ENCODE measurements at places on chromosomes 6 and 20.
A peak's percentile ranks its signal among the peaks of the same experiment; 100 is the strongest.

DNA sequence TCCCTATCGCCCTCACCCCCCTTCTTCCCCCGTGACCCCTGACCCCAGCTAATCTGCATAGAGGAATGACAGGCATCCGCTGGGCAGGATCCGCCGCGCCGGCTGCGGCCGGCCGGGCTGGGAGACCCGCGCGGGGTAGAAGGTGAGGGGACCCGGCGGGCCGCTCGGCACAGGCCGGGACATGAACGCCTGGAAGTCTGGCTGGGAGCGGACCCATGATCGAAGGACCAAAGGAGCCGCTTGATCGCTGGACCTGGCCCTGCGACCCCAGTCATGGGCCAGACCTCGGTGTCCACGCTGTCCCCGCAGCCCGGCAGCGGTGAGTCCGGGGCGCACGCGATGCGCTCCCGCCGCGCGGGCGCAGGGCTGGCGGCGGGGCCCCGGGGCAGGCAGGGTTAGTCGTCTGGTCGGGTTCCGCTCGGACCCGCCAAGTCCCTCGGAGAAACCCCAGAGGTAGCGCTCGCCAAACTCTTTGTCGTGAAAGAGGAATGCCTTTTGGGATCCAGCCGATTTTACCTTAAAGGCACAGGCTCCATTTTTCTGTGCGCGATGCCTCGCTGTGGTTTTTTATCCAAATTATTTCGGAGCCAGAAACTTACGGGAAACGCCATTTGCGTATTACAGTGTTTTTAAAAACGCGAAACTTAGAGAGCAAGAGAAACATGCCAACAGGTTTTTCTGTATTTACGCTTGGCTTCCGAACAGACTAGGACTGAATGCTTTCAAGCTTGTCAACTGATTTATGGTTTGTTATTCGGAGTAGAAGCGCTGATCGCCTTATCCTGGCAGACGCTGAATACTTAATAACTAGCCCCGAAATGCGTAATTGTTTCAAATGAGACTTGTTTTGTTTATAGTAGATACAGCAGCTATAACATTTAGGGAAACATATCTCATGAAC, at the start of gene PHACTR2:
Gene PHACTR2 (plus strand): TSS at position 75 of the 901 bp plus-strand sequence. CDS start 199 bp downstream, at position 274.
- peak; percentile 40 for DNase-seq

DNA sequence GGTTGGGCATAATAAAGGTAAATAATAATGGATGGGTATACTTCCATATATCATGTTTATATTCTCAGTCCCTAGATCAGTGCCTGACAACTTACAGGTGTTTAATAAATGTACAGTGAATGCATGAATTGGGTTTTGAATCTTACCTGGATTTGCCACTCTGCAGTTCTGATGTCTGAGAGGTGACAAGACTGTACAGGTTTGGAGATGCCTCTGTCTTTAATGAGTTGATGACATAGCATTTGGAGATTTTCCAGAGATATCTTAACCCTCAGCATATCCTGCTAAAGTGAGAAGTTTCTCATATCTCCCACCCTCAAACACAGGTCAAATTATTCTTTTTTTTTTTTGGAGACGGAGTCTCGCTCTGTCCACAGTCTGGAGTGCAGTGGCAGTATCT, 2.2 kb downstream of the ANKS1A start:
- no peak for DNase-seq

GRCh38 chr20:24746351-24746685, 202.8 kb upstream of the CST7 start:
- no peak for DNase-seq

GRCh38 chr6:7907159-7907558, 3.4 kb downstream of the TXNDC5 start:
- no peak for DNase-seq

DNA sequence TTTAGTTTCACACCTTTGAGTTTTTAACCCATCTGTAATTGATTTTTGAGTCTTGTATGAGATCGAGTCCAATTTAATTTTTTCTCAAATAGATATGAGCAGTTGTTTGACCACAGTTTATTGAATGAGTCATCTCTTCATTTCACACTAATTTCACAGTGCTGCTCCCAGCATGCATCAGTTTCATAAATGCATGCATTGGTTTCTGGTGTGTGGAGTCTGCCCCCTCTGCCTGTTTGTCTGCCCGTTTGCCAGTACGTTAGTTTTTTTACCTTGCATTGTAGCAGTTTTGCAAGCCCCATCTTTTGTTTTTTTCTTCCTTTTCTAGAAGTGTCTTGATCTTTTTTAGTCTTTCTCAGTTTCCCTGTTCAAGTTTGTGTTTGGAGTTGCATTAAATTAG, 11.9 kb downstream of the SLX4IP start:
- DNase-seq: no peak

GRCh38 chr6:11633741-11634509, 96.4 kb downstream of the TMEM170B start:
- no peak for DNase-seq

- no peak for DNase-seq
Measured at GRCh38 chr6:109772883-109773431, 81.9 kb downstream of the FIG4 start.

GRCh38 chr20:63635431-63636141, 8.7 kb upstream of the GMEB2 start:
- DNase-seq: no peak

DNA sequence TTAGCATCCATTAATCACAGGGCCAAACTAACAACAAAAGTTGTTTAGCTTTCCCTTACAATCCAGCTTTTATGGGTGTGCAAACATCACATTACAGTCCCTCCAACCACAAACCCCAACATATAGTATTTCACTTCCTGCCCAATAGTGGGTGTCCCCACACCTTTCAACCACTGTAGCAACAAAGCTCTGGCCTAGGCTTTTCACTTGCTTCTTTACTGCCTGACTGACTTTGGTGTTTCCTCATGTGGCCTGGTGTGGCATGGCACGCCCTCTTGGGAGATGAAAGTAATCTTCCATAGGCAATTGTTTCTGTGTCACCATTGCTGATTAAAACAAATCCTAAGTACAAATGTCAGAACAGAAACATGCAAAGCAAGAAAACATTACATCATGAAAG, 46.3 kb downstream of the MCM8 start:
- no peak for DNase-seq

GRCh38 chr20:49794336-49795134, 18.1 kb upstream of the SLC9A8 start:
- DNase-seq: no peak

DNA sequence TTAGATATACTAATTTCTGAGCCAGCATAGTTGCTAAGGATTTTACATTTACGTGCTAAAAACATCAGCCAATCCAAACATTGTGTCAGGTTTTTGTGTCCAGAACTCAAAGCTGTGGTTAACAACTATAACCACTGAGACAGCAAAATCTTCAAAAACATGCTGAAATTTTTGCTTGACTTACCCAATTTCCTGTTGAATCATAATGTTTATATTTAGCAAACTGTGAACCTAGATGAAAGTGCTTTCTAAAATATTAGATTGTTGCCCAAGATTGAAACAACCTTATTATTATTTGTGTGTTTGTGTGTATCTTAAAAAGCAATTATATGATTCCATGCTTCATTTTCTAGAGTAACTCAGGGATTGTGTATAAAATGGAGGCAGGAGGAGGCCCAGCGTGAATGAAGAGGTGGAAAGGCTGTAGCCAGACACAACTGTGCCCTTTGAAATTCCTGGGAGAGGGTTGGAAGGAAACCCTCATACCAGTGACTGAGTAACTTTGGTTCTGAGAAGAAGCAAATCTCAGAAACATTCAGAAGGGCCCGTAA, 48.0 kb downstream of the ARMC2 start:
- DNase-seq: no peak

- peak; percentile 4 for DNase-seq
Measured at GRCh38 chr6:129679758-129680157, 30.2 kb downstream of the ARHGAP18 start.
